ENCODE measurements at places on chromosomes 1 and 21. TPM values are rescaled to one million over a fixed set of nuclear protein-coding genes. Genes with fewer than 3 reads are reported as not detected.

The IL23R gene
- not detected for total RNA-seq

The CNIH3 gene
- total RNA-seq, result 1.8 TPM

The ITSN1 gene
- 35.3 TPM for total RNA-seq

The TAS1R1 gene
- not detected for total RNA-seq

The ZBTB8A gene
- total RNA-seq, result 5.7 TPM

The AVPR1B gene
- total RNA-seq, result not detected

The SIK1 gene
- 0.65 TPM for total RNA-seq

The FAM78B gene
- 0.40 TPM for total RNA-seq

Data from lung microvascular endothelial cell (primary cell).